ENCODE measurements at places on chromosomes 6 and 20.

DNA sequence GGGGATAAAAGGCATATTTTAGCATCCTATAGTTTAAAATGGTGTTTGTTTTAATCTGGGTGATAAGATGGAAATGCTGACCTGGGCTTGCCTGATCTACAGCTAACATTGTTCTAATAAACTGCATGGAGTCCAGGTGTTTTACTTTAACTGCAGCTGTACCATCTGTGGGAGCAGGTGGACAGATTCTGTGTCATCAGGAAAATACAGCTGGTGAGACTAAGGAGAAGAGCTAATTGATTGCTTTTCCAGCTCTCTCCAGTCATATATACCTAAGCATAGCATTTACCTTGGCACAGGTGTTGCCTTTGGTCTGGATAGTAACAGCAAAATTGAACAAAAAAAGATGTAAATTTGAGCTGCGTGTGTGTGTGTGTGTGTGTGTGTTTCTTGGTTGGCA lies 31.6 kb downstream of the CBFA2T2 start:
- no peak for DNase-seq

DNA sequence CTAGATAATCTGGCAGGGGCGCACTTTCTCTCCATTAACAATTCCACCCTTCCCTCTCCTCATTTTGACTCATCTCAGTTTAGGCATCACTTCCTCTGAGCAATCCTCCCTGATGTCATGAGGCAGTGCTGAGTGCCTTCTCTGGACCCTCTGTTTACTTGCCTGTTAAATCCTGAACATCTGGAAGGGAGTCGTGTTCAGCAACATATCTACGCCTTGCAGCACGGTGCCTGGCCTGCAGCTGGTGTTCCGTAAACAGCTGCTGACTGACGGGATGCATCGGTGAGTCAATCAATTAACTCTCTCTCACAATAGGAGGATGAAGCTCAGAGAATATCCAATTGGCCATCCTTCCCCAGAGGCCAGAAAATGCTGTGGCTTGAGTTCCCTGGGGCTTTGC lies 613.5 kb downstream of the PTPRT start:
- no peak for DNase-seq

GRCh38 chr6:93083337-93084230 lies 335.8 kb downstream of the EPHA7 start:
- DNase-seq: no peak

GRCh38 chr6:89954721-89955148 lies 60.5 kb downstream of the GJA10 start:
- DNase-seq: peak; percentile 4

GRCh38 chr6:11092668-11093375 lies 812 bp upstream of the SMIM13 start:
- DNase-seq: peak; percentile 39

DNA sequence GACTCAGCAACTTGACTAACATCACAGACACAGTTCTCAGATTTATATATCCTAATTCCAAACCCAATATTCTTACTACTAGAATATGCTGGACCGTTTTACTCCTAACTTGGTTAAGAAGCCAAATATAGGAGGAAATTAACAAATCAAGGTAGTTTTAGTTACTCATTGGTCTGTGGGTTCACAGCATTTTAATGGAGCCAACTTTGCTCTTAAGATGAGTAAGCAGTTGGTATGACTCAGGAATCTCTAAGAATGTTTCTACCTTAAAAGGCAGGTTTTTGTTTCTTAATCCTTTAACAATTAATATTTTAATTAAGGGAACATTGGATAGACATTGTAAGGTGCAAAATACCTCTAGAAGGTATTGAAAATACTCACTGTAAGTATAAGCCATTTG lies 31.6 kb downstream of the OPRM1 start:
- DNase-seq: no peak

DNA sequence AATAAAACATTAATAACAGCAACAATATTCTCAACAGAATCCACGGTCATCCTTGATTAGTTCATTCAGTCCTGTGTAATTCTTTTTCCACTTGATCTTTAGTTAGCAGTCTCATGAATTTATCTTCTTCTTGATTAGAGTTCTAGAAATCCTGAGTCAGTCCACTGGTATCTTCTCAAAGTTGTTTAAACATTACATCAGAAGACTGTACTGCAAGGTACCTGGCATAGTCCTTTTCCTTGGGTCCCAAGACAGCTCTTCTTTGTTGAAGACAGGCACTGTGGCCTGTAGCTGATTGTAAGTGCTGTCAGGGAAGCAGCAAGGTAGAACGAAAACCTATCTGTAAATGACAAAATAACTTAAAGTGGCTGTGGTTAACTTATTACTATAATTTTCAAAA lies 11.8 kb downstream of the MAP3K4 start:
- no peak for DNase-seq

- no peak for DNase-seq
These were observed 57.6 kb downstream of the NUDT3 start for GRCh38 chr6:34334796-34335416.
